T-helper 22 cell (primary cell): ENCODE measurements at places on chromosomes 6 and 20.

GRCh38 chr20:45834797-45835161, 1.2 kb downstream of the SNX21 start:
- no peak for DNase-seq

DNA sequence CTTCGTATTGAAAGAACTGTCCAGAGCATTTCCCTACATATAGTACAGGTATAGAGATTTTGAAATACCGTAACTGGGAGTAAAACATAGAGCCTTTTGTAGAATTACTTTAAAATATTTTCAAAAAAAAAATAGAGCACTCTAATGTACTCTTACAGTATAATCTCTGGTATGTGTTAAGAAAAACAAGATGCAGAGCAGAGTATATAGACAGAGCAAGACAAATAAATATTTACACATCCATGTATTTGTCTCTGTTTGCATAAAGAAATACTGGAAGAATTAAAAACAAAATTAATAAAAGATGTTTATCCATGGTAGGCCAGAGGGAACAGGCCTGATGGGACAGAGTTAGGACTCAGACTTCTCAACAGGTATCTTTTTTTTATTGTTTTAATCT, 28.0 kb upstream of the SUMO4 start:
- no peak for DNase-seq

DNA sequence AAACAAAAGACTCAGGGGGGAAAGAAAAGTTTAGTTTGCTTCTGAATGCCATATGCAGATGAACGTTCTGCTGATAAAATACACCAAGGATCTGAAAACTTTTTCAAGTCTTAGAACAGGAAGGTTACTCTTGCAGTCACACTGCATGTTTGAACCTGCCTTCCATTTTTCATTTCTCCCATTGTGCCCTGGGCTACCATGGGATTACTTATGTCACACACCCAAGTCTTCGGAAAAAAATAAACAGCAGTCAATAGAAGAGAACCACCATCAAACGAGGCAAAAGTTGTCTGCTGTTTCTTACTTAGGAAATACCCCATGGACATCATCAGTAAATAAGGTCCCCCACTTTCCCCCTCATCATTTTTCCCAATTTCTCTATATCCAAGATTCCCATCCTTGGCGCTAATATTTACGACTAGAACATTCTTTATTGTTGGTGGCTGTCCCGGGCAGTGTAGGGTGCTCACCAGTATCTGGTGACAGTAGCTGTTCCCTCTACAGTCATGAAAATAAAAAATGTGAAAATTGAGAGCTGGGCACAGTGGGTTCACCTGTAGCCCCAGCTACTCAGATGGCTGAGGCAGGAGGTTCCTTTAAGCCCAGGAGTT, 202.5 kb downstream of the BCAS1 start:
- no peak for DNase-seq

- no peak for DNase-seq
These were observed 511.9 kb downstream of the KIF16B start for GRCh38 chr20:16061351-16061750.

- DNase-seq, result no peak
These were observed 19.9 kb downstream of the ATXN1 start for GRCh38 chr6:16741112-16742016.
